Kasumi-1 (cell line): ENCODE measurements at places on chromosomes 11 and 22.

DNA sequence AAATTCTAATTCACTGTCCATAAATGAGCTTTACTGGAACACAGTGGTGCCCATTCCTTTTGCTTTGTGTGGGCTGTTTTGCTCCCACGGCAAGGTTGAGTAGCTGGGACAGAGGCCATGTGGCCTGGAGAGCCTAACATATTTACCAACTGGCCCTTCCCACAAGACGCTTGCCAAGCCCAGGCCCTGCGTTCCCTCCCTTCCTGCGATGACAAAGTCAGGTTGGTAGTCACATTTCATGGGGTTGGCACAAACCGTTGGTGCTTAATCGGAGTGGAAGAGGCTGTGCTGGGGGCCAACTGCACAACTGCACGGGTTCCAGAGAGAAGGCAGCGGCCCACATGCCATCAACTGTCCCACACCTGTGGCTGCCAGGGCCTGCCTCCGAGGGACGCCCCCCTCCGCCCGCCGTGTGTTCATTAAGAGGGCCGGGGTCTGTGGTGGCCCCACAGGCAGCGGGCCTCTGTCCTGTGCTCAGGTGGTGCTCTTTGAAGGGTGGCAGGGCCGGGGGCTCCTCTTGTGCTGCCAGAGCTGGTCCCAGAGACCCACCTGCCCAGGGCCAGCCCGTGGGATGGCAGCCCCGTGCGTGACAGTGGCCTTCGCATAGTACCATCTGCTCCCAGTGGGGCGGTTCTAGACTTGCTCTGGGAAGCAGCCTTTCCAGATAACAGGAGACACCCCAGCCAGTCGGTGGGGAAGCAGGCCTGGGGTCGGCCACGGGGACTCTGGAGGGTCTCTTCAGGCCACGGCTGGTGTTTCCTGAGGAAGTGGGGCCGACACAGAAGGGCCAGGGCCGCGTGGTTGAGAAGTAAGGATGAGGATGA lies 81.5 kb upstream of the CLDN5 start:
- DNase-seq = no peak

DNA sequence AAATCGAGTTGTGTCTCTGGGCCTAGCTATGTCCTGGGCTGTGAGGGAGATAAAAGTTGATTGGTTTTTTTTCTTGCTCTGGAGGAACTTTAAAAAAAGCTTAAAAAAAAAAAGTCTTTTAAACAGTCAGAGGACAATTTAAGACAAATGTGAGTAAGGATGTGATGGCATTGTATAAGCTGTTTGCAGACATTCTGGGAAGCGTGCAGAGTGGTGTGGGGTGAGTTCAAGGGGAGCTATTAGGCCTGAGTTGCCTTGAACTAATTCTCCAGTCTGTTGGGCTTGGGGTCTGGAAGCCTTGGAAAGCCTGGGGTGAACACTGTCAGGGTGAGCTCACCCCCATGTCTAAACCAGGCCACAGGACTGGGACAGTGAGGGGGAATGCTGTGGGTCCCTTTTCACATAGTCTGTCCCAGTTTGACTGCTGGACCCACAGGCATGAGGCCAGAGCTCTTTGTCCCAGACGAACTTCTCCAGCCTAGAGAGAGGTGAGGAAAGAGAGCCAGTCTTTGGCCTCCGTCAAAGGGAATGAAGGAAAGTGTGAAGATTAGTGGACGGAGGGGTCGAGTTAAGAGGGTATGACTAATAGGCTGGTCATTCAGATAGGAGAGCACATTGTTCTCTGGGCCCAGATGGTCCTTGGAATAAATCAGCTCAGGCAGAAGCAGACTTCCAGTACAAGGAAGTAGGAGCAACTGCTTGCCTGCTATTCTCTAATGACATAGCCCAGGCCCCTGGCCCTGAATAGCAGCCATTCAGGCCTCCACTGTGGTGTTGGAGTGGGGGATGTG lies 76.4 kb upstream of the NNMT start:
- no peak for DNase-seq

DNA sequence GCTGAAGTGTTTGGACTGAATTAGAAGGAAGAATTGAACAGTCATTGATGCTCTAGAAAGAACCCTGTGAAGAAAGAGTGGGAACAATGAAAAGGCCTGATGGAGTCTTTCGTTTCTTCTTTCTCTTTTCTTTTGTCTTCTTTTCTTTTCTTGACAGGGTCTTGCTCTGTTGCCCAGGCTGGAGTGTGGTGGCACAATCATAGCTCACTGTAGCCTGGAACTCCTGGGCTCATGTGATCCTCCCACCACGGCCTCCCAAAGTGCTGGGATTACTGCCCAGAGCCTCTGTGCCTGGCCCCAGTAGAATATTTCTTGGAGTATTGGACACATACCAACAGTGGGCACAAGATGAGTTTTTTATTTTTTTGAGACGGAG lies 1.1 kb downstream of the FEN1 start:
- DNase-seq = no peak

- no peak for DNase-seq
Measured at GRCh38 chr11:115941044-115941443, 436.8 kb upstream of the CADM1 start.

DNA sequence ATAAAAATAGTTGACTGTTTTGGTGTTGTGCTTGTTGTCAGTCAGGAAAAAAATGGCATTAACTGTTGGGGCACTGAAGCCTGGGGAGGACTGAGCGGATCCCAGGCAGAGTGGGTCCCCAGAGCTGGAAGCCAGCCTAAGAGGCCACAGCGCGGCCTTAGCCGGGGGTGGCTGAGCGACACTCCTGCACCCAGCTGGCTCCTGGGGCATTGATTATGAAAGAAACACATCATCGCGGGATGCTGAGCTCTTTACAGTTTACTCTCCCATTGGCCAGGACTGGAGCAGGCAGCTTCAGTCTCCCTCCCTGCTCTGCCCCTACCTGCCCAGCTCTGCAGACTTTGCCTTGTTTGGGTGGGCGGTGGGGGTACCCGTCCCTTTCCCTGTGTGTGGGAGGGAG lies 121.5 kb downstream of the ST3GAL4 start:
- no peak for DNase-seq

- no peak for DNase-seq
Measured at GRCh38 chr11:129260750-129261149, 68.6 kb upstream of the ARHGAP32 start.

- DNase-seq = no peak
Measured at GRCh38 chr22:44357966-44358465, 45.3 kb upstream of the SHISAL1 start.

DNA sequence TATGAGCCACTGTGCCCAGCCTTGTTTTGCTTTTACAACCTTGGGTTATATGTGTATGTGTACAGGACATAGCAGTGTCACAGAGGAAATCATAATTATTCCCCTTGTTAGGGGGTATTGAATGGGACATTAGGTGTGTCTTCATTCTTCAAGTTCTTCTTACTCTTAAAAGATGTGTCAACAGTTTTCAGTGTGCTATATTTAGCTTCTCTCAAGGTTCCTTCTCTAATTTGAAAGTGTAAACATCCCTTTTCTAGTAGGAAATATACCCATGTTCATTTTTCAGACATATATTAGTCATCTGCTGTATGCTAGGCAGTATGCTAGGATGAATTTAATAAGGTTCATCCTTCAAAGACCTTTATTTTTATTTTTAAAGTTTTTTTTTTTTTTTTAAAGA lies 17.1 kb downstream of the PCF11 start:
- no peak for DNase-seq

DNA sequence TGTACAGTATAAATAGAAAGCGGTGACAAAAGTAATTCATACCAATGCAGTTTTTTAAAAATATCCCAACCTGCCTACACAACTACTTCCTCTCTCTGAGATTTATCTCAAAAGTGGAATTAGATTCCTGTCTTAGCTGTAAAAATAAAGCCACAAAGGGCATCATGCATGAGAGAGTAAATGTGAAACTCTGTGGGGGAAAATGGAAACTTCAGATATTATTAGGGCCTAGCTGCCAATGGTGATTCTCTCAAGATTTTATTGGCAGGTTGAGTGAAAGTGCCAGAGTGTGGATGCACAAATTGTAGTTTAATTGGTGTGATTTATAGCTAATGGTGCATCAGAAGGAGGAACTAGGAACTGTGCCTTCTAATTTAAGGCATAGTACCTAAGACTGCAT lies 356.9 kb upstream of the CCDC90B start:
- DNase-seq = no peak

DNA sequence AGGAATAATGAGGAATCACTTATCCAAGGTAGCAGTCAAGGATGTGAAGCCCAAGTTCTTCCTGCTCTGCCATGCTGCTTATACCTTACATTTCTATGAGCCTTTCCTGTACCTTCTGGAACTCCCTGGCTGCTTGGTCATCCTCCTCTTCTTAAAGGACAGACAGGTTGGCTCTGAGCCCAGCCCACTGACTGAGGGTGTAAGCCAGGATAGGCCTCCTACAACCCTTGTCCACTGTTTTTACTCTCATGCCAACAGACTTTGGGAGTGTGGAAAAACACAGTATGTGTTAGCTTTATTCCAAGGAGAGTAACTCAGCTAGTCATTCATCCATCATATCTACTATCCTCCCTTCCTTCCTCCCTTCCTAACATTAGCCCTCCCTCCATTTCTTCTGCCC lies 47.5 kb downstream of the IRAG1 start:
- DNase-seq = no peak

GRCh38 chr22:39776295-39777009 lies 117.1 kb downstream of the ENTHD1 start:
- DNase-seq = no peak

DNA sequence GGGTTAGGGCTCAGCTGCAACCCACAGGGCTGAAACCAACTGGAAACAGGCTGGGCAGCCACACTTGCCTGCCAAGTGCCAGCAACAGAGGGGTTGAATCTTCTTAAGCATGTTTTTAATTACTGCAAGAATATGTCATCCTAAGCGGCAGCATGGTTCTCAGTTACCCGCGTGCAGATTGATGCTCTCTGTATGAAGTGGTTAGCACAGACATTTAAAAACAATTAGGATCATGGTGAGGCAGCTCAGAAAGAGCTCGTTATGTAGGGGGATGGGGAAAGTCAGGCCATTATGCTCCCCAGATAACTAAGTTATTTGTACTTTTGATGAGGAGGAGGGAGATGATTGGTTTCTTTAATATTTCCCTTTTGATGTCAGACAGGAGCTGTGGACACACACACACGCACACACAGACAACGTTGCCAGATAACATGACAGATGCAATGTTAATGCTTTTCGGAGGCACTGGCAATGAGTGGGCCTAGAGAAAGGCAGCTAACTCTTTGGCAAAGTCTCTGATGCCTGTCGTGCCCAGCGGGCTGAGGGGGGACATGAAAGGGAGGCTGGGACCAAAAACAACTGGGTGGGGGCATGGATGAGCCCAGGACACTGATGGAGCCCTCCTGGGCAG lies 389.7 kb downstream of the NXPE2 start:
- no peak for DNase-seq

GRCh38 chr22:39138357-39138997 lies 14.0 kb downstream of the CBX7 start:
- no peak for DNase-seq

GRCh38 chr22:19081351-19081750 lies 40.9 kb downstream of the DGCR2 start:
- no peak for DNase-seq

DNA sequence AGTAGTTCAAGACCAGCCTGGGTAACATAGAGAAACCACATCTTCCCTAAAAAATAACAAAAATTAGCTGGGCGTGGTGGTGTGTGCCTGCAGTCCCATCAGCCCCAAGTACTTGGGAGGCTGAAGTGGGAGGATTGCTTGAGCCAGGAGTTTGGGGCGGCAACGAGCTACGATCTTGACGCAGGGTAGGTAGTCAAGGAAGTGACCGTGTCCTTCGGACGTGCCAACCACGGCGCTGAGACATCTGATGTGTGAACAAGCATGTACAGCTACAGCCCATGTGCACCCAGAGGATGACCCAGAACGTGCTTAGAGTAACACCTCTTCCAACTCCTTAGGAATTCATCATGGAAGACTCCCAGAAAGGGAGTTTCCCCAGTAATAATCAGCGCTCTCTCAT lies 21.4 kb downstream of the RGL4 start:
- DNase-seq = no peak

DNA sequence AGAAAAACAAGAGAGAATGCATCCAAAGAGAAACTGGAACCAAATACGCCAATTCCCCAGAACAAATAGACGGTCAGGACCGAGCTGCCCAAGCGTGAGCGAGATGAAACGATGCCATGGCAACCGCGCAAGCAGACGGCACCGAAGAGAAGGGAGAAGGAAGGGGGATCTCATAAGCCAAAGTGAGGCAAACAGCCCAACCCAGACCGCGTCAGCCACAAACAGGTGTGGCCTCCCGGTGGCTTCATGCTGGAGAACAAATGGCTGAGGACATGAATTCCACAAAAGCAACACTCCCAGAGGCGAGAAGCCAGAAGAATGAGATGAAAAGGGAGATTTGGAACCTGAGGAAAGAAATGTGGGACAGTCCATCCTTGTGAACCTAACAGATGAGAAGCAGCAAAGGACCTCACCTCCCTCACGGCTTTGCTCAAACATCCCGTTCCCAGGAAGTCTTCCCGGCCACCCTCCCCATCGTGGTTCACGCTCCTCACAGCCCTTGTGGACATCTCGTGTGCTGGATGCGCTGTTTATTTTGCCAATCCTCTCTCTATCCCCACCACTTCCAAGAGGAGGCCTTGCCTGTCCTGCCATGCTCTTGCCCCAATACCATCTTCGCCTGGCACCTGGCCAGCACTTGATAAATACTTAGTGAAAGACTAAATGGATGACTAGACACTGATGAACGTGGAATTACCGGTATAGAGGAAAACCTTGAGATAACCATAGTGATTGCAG lies 89.1 kb upstream of the RTL6 start:
- DNase-seq = no peak

DNA sequence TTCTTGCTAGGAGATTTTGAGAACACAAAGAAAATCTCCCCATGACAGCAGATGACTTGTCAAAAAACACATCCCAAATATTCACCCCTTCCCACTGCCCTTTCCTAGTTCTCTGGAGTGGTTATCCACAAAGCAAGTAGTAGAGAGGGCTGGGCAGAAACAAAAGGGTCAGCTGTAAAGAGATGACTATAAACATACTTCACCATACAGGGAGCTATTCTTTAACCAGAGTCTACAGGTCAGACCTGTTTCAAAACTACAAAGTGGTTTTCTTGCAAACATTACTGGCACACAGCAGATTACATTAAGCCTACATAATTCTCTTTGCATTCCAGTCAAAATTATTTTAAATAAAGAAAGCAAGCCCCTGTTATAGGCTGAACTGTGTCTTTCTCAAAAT lies 47.7 kb upstream of the NFRKB start:
- no peak for DNase-seq

- no peak for DNase-seq
Measured at GRCh38 chr22:44999687-45000086, 10.1 kb downstream of the PHF21B start.

GRCh38 chr11:126607374-126607773 lies 251.9 kb downstream of the ST3GAL4 start:
- DNase-seq = peak; percentile 31

DNA sequence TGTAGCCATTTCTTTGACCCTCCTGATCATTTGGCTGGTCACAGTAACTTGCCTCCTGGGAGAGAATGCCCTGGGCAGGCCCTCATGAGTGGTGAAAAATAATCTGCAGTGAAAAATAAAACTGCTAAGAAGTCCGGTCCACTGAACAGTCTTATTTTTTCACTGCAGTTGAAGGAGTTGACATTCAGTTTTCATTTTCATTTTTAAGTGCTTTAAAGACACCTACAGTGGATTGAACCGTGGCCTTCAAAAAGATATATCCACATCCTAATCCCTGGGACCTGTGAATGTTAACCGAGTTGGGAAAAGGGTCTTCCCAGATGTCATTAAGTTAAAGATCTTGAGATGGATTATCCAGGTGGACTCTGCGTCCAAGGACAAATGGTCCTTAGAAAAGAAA lies 153.6 kb upstream of the GRK3 start:
- no peak for DNase-seq
